Activated naive CD8-positive, alpha-beta T cell treated with anti-CD3 and anti-CD28 coated beads for 36 hours (primary cell): ENCODE measurements at places on chromosomes 11 and 22. TPM values are rescaled to one million over a fixed set of nuclear protein-coding genes. Genes with fewer than 3 reads are reported as not detected.

DNA sequence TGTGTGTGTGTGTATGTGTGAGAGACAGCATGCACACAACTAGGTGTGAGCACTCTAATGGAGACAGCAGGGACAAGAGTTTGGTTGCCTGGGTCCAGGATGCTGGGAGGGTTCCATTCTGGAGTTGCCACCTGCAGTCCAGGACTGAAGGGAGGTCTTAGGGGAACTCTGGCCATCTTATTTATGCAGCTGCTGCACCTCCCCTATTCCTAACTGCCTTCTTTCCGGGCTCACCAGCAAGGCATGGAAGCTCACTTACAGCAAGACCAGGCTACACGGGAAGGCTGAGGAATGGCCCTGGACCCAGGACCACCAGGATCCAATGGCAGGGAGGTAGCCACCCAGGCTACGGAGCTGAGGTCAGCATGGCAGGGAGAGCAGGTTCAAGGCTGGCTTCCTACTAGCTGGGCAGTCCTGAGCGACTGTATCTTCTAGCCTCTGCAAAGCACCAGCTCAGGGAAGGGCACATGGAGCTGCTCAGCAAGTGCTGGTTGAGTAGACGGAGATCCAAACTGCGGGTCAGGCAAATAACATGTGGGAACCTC is 42.2 kb upstream of the B3GAT1 start:
- no peak for DNase-seq

GRCh38 chr22:23179381-23180299 is 669 bp upstream of the BCR start:
- peak; percentile 31 for DNase-seq

GRCh38 chr11:78381865-78382264 is 35.8 kb downstream of the GAB2 start:
- DNase-seq: no peak

GRCh38 chr11:12531681-12532080 is 142.5 kb upstream of the TEAD1 start:
- no peak for DNase-seq

GRCh38 chr11:7573558-7574296 is 59.9 kb downstream of the PPFIBP2 start:
- no peak for DNase-seq

- no peak for DNase-seq
Observed at GRCh38 chr11:2306452-2306823, 4.6 kb downstream of the TSPAN32 start.

GRCh38 chr11:520428-521176 is 13.6 kb upstream of the RNH1 start:
- DNase-seq: no peak

DNA sequence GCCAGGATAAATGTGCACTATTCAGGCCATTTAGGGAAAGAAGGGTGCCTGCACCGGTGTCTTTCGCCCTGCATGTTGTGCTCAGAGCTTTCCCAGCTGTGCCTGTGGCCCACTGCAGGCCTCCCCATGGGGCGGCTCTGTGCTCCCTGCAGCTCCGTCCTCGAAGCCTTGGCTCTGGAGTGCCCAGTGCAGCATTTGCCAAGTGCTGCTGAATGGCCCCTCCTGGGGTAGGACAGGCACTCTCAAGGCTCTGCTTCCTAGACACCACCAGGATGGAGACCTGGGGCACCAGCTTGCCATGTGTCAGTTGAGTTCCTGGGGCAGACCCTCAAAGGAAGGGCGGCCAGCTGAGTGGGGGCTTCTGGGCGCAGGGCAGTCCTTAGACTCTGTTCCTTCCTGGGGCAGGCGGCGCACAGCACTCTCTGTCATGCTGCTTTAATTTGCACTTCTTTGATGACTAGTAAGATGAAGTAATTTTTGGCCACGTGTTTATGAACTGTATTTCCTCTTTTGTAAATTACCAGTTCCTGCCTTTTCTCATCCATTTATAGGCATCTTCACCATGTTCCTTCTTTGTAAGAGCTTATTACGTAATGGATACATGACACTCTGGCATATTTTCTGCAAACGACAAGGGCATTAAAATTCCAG is 32.1 kb upstream of the GNB1L start:
- no peak for DNase-seq

OOSP1 gene
- not detected for total RNA-seq

KCNK7 gene
- 0.62 TPM for total RNA-seq

CADM1 gene
- not detected for total RNA-seq

NRIP3 gene
- total RNA-seq: 0.95 TPM
